ENCODE measurements at places on chromosomes 4 and X. TPM values are rescaled to one million over a fixed set of nuclear protein-coding genes. Genes with fewer than 3 reads are reported as not detected.
A peak's percentile ranks its signal among the peaks of the same experiment; 100 is the strongest.

The HTN3 gene
- not detected for total RNA-seq

The RHOH gene
- total RNA-seq = 1.0 TPM

The PFKFB1 gene
- total RNA-seq = not detected

The AFF2 gene
- total RNA-seq = 1.3 TPM

The CT45A2 gene
- not detected for total RNA-seq

The ABLIM2 gene
- total RNA-seq = 10.3 TPM

The MAGEB17 gene
- total RNA-seq = not detected

The THOC2 gene
- total RNA-seq = 36.6 TPM

The CCNB3 gene
- 0.08 TPM for total RNA-seq

The MYL5 gene
- 4.1 TPM for total RNA-seq

The MTNR1A gene
- total RNA-seq = not detected

DNA sequence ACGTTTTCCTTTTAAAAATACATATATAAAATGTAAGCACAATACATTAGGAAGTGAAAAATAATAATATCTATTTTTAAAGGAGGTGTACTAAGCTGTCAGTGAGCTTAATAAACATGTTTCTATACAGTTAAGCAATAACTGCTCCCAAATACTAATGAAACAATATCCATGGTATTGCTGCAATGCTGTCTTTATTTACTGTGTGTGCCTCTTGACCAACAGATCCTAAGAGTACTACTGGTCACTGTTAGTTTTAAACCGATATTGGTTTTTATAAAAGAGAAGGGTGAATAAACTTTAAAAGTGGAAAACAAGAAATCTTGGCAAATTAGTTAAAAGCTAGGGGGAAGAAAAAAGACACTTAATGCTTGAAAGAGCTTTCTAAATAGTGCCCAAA is 1029.0 kb downstream of the FSTL5 start:
- DNase-seq = no peak

DNA sequence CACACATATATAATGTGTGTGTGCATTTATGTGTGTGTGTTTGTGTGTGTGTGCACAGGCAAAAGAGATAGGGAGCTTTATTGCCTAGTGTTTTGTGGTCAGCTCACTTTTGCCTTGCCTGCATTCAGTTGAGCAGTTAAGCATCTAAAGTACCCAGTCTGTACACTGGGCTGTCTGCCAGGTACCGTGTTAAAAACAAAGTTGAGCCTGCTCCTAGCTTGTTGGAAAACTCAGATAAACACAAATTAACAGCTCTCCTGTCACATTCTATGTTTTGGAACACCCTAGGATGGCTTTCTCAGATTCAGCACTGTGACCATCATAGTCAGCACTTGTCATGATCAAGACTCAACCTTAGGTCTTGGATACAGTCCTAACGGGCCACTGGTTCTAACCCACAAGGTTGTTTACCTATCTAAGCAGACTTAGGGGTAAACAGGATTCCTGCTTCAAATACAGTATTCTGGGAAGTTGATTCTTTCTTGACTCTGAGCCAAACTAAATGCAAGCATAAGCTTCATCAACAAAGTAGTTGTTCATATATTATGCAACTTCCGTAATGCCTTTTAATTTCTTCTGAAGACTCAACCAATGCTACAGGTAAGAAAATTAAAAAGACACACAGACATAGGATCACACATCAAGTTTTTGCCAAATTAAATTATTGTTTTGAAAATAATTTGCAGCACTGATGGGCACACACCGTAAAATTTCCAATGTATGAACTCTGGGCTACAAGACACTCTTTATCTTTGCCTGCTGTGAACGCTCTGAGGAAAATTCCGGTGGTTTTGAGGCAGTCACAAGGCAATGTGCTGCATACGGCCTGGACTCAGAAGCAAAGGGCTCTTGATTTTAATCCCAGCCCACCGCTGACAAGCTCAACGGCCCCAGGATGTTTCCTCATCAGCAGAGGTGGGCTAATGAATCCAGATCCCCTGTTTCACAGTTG is 11.3 kb upstream of the CD99 start:
- peak; percentile 63 for DNase-seq

DNA sequence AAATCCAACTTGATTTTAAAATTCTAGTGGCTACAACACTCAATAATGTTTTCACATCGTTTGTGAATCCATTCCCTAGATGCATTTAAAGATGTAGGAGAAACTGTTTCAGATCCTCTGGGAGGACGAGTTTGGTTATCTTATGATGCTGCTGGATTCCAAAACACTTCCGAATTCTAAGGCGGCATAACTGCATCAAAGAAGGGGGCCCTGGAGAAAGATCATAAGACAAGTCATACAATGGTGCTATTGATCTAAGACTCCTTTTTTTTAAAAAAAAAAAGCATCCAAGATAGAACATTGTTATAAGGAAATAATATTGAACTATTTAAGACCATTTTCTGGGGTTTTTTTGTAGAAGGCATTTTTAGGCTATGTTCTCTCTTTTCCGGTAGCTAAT is 25.5 kb downstream of the ASB9 start:
- no peak for DNase-seq

GRCh38 chrX:72545990-72546389 is 26.7 kb downstream of the HDAC8 start:
- no peak for DNase-seq

DNA sequence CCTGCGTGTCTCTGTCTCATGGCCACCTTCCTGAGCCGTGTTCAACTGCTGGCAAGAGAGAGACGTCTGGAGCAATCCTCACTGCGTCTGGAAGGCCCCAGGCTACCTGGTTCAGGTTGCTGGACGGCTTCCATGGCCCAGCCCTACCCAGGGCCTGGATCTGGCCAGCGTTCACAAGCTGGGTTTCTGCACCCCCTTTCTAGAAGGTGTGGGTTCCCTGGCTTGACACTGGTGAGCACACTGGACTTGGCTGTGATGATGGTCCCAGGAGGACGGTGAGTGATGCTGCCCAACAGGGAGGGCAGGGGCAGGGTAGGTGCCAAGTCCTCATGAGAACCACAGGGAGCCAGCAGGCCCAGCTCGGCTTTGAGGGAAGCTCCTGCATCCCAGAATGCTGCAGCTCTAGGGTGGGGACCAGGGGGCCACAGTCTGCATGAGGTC is 63.4 kb downstream of the HTRA3 start:
- DNase-seq = peak; percentile 36

- no peak for DNase-seq
Observed at GRCh38 chr4:108717386-108717785, 45.5 kb downstream of the ETNPPL start.

GRCh38 chrX:57918750-57919436 is 8.6 kb upstream of the ZXDA start:
- peak; percentile 52 for DNase-seq

DNA sequence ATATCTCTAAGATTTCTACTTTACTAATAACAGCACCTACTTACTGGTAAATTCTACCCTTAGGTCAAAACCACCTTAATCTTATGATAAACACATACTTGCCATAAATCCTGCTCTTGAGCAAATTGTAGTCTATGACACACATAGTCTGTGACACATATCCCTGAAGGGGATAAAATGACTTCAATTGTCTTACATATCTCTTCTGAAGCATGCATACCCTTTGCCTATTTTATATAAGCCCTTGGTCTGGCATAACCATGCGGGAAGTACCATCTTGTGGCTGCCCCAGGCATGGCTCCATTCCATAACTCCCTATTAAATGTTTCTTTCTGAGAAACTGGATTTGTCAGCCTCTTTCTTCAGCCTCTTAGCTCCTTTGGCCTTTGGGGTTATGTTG is 248.9 kb downstream of the SLC7A11 start:
- DNase-seq = no peak

DNA sequence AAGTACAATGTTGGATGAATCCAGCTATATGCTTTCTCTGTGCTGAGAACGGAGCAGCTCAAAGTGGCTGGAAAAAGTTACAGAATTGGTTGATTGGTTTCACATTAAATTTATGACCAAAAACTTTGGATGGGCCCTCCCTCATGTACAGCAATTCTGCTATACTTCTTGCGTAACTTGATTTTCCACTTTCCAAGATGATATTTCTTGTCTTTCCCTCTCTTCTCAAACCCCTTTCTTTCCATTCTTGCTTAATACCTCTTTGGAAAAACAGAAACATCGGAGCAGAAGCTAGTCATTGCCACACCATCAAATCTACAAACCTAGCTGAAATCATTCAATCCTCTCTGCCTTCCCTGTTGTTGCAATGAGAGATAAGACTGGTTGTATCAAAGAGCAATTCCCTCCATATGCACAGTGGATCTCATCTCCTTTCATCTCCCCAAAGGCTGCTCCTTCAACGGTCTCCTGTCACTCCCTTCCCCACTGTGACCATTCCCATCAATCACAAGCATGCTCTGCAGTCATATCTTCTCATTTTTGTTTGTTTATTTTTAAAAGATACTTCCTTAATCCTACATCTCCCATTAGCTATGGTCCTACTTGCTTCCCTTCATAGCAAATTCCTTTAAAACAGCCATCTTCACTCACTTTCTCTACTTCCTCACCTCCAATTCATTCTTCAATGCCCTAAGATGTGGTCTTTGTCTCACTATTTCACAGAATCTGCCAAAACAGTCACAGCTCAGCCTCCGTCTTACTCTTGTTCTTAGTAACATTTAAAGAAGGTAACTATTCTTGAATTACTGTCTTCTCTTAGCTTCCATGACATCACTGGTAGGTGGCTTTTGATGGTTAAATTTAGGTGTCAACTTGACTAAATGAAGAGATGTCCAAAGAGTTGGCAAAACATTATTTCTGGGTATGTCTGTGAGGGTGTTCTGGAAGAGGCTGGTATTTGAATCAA is 145.5 kb downstream of the FAM13A start:
- no peak for DNase-seq

- no peak for DNase-seq
Observed at GRCh38 chr4:145171911-145172310, 8.5 kb downstream of the OTUD4 start.

DNA sequence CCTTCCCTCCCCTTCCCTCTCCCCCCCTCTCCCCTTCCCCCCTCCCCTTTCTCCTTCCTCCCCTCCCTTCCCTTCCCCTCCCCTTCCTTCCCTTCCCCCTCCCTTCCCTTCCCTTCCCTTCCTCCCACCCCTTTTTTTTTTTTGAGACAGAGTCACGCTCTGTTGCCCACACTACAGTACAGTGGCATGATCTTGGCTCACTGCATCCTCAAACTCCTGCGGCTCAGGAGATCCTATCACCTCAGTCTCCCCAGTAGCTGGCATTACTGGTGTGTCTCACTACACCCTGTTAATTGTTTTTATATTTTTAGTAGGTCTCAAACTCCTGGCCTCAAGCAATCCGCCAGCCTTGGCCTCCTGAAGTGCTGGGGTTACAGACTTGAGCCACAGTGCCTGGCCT is 66.6 kb downstream of the TBC1D9 start:
- no peak for DNase-seq

- no peak for DNase-seq
Observed at GRCh38 chrX:12866451-12867377, at the start of gene TLR7. TSS of gene TLR7 (plus strand) at chrX:12867072. CDS start at chrX:12867579, 507 bp downstream.

DNA sequence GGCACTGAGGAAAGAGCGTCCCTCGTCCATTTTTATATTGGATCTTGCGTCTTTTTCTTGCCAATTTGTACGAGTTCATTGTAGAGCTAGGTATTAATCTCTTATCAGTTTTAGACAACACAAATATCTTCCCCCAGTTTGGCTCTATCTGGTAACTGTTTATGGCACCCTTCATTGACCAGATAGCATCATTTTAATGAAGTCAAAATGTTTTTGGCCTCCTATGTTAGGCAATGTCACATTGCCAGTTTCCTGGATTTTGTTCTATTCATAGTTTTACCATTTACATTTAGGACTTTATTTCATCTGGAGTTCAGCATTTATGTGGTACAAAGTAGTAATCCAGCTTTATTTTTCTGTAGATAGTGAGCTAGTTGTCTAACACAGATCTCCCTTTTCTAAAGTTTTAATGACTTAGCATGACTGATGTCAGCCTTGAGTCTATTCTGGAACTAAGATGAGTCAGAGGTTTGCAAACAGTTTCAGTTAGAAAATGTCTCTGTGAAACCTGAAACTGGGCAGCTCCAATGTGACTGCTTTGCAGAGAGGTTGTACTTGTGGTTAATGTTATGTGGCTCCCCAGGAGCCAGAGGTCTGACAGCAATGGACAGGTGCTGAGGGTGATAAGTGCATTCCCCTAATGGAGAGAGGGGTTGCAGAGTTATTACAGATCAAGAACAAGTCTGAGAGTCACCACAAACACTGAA is 5.3 kb upstream of the STBD1 start:
- DNase-seq = no peak

DNA sequence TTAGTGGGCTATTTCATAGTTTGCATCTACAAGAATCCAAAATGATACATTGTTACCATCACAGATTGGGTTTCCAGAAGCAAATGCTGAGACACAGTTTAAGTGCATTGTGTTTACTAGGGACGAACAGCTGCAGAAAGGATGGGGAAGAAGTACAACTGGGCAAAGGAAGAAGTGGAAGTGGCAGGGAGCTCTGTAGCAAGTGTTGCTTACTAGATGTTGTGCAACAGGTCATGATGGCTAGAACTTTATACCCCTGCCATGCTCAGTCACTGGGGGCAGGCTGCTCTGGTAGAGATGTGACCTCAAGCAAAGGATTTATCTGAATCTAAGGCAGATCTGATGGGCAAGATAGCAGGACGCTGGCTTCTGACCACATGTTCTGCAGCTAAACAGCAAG is 76.1 kb upstream of the EMCN start:
- no peak for DNase-seq

- DNase-seq = no peak
Observed at GRCh38 chrX:1167466-1167865, 45.0 kb downstream of the CRLF2 start.

- no peak for DNase-seq
Observed at GRCh38 chrX:94752434-94753169, 1078.6 kb downstream of the FAM133A start.

- DNase-seq = no peak
Observed at GRCh38 chr4:183254162-183254561, 65.9 kb downstream of the CLDN22 start.

DNA sequence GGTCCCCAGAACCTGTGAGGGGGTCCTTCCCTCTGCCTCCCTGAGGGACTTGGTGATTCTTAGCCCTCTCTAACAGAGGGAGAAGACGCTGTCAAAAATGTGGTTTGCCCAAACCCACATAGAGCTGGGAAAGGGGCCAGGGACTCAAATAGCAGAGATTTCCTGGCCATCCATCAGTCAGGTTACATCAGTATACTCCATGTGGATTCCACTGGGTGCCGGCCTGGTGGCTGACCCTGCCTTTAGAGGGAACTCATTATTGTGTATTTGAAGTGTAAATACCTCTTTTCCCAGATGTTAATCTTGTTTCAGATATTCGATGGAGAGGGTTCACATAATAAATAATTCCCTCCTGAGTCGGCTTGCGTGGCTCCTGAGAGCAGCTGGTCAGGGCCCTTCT is 130.3 kb downstream of the TBL1X start:
- DNase-seq = no peak

GRCh38 chr4:7161721-7162214 is 30.6 kb upstream of the SORCS2 start:
- DNase-seq = no peak

Data from right cardiac atrium (tissue), 5 donors.